EH (cell line): ENCODE measurements at places on chromosomes 7 and 10.

- no peak for DNase-seq
Observed at GRCh38 chr10:108836362-108836761, 1086.9 kb downstream of the XPNPEP1 start.

DNA sequence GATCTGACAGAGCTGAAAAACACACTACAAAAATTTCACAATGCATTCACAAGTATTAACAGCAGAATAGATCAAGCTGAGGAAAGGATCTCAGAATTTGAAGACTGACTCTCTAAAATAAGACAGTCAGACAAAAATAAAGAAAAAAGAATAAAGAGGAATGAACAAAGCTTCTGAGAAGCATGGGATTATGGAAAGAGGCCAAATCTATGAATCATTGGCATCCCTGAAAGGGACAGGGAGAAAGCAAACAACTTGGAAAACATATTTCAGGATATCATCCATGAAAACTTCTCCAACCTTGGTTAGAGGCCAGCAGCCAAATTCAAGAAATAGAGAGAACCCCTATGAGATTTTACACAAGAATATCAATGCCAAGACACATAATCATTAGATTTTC, 804.8 kb upstream of the IGFBP3 start:
- peak; percentile 71 for DNase-seq

DNA sequence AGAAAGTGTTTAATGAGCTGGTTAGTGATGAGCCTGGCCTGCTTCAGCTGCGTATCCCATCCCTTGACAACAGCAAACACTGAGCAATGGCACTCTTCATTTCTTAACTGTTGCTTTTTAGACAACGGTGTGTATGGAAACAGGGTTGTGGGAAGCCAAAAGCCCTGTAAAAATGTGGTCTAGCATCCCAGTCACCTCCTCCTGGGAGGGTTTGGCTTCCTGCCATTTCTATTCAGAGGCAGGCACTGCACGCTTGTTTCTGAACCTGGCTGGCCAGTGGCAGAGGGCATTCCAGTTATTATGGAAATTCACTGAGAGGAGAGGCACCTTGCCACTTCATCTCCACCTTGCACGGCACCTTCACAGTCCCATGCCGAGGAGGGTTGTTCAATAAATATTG, 123.0 kb upstream of the ADARB2 start:
- no peak for DNase-seq

DNA sequence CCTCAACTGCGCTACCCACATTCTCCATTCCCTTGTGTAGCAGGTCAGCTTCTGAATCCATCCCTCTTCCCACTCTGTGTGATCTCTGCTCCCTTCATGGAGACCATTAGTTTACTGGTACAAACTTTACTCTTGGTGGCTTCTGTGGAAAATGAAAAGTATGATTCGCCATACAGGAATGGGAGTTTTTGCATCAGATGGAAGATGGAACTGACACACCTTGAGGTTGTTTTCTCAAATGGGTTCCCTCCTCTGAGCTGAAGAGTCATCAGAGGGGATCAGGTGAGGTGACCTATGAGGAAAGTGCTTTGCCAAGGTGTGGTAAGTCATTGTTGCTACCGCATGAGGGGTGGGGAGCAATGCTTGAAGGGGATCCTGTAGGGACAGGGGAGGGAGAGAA, 266.8 kb downstream of the INHBA start:
- no peak for DNase-seq

DNA sequence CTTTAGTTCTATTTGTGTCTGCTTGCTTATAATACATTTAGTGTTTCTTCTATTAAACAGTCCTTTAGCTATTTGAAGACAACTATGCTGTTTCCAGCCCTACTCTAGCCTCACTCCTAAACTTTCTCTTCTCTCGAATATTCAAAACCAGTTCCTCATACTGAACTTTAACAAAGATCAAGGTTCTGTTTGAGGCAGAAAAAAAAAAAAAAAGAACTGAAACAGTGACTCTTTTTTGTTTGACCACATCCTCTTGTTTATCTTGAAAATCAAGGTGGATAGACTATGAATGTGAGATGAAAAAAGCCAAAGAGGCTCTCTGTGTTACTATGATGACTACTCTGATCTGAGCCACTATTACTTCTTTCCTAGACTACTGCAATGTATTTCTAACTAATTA, 154.3 kb downstream of the ZNF365 start:
- no peak for DNase-seq

- peak; percentile 71 for DNase-seq
Observed at GRCh38 chr10:94571528-94571927, 25.9 kb downstream of the HELLS start.

GRCh38 chr7:77799078-77799964, 748 bp downstream of the PHTF2 start:
- peak; percentile 53 for DNase-seq

- no peak for DNase-seq
Observed at GRCh38 chr7:7943951-7944350, 24.6 kb upstream of the GLCCI1 start.

DNA sequence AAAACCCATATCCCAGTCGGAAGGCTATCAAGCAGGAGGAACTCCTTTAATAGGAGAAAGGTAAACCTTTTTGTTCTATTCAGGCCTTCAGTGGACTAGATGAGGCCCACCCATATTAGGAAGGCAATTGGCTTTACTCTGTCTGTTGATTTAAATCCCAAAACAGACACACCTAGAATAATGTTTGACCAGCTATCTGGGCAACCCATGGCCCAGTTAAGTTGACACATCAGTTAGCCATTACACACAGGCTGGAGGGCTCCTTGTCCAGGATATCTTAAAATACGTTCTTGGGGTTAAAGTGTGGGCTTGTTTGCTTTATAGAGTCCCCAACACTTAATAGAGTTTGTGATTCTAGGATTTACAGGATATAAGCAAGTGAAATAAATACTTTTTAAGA, 339.0 kb upstream of the PRKCQ start:
- no peak for DNase-seq

DNA sequence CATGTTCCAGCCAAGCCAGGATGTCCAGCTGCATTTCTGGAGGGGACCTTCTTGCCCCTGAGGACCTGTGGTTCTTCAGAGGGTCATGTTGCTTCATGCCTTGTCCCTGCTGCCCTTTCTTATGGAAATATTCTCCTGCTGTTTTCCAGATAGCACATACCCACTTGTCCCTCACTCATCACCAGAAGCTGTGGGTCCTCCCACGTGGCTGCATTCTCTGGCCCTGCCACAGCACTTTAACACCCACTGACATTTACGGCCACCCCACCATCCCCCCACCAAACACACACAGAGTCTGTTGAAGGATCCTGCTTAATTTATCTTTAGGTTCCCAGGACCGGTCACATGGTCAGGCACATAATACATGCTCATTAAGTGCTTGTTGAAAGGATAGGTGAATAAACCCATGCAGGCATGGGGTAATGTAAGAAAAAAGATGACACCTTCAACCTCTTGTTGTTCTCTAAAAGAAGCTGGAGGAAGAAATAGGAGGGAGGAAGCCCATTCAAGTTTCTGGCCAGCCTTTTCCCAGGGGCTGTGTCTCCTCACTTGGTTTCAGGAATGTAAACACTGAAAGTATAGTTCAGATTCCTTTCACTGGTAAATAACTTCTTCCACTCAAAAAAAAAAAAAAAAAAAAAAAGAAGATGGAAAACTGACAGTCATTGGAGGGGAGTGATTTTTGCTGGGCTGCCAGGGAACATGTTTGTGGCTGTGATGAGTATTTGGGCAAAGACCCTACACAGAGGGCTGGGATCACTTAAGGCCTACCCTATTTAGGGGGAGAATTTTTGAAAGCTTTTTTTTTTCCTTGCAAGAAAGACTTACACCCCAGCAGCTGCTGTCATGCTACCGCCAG, 19.8 kb upstream of the BMPER start:
- peak; percentile 72 for DNase-seq

DNA sequence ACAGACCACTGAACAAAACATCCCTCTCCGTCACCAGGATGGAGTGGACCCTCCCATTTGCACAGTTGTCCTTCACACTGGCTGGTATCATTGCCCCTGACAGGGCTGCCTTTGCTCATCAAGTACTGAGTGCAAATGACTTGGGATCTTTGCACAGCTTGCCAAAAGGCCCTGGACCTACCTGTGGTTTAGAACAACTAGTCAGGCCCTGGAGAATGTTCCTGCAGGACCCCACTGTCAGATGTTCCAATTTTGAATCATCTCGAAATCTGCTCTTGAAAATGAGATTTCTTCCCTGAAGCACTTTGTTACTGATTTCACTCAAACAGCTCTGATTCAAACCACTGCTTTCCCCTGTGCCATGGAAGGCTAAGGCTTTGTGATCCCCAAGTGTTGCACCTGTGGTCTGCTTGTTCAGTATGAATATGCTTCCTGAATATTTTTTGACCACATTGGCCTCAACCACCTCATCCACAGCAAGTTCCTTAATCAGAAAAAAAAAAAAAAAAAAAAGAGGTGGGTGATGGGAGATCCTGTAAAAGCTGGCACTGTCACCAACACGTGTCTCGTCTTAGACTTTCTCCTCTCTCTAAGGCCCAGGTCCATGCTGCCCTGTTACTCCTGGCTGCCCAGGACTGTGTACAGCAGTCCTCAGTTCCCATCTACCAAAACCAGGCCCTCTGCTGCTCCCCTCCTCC, 2.7 kb upstream of the AOAH start:
- no peak for DNase-seq

DNA sequence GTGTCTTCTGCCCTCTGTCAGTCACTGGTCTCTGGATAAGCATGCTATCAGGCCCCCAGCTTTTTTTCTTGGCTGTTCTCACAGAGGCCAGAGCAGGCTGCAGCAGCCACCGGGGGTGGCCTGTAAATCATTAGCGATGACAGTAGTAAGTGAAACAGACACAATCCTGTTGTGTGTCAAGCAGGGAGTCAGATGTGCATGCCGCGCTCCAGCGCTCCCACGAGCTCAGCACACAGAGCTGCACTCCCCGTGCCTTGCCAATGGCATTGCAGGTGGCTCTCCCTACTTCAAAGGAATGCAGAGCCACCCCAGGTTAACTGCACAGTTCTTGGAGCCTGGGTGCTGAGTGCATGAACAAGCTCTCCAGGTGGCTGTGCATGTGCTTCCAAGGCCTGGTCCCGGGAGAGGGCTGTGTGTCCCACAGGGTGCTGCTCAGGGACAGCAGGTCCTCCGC, 226.1 kb downstream of the GLRX3 start:
- no peak for DNase-seq
